Stimulated activated CD8-positive, alpha-beta memory T cell treated with anti-CD3 and anti-CD28 coated beads, Interleukin-12 subunit alpha, Interleukin-12 subunit beta, amount 100 ng/mL, for 1 hour (primary cell): ENCODE measurements at places on chromosomes 7 and 10.

DNA sequence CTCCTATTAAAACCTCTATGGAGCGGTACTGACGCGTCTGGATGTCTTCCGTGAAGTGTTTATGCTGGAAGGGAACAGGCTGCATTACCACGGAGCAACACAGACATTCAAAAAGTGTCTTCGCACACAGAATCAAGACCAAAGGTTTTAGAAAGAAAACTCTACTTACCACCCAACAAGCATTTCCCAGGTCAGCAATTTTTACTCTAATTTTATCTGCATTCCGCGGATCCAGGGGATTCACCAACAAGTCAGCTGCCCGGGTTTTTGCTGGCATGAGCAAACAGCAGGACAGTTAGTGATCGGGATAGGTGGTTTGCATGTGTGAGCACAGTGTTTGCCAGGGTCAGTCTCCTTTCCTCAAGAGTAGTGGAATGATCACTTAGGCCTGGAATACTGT lies 118.8 kb downstream of the KMT2E start:
- no peak for DNase-seq

GRCh38 chr10:21272643-21273399 lies 252.7 kb downstream of the SKIDA1 start:
- no peak for DNase-seq

- no peak for DNase-seq
Measured at GRCh38 chr10:18164093-18164492, 23.9 kb downstream of the CACNB2 start.

DNA sequence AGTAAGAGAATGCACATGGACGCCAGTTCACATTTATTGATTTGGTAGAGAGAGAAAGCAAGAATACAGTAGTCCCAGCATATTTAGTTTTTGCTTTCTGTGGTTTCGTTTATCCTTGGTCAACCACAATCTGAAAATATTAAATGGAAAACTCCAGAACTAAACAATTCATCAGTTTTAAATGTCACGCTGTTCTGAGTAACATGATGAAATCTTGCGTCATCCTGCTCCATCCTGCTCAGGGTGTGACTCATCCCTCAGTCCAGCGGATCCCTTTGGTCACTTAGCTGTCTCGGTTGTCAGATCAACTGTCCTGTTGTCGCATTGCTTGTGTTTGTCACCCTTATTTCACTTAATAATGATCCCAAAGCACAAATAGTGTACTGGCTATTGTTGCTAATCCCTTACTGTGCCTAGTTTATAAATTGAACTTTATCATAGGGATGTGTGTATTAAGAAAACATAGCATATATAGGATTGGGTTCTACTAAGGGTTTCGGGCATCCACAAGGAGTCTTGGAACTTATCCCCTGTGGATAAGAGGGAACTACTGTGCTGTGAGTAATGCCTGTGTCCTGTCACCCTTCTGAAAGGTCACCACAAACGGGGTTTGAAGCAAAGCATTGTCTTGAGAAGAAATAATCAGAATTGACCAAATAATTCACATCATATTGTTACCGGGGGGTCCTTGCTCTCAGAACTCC lies 73.6 kb downstream of the OTUD1 start:
- no peak for DNase-seq

GRCh38 chr7:94650147-94651051 lies 5.5 kb downstream of the SGCE start:
- no peak for DNase-seq

- no peak for DNase-seq
Measured at GRCh38 chr7:153021542-153021941, 262.0 kb downstream of the ACTR3B start.

DNA sequence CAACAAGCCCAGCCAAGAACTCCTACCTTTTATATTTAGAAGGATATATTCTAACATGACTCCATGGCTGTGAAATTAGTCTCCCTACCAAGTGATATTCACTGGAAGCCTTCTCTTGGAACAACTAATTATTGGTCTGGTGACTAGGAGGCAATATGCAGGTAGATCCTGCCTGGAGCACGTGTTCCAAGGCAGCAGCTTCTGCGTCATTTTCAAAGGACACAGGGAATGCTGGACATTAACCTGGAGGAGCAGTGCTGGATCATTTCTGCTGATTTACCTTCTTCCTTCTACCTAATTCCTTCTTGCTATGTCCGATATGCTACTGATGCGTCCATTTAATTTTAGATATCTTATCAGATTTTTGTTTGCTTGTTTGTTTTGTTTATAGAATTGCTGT lies 5.6 kb downstream of the AKR1D1 start:
- no peak for DNase-seq

DNA sequence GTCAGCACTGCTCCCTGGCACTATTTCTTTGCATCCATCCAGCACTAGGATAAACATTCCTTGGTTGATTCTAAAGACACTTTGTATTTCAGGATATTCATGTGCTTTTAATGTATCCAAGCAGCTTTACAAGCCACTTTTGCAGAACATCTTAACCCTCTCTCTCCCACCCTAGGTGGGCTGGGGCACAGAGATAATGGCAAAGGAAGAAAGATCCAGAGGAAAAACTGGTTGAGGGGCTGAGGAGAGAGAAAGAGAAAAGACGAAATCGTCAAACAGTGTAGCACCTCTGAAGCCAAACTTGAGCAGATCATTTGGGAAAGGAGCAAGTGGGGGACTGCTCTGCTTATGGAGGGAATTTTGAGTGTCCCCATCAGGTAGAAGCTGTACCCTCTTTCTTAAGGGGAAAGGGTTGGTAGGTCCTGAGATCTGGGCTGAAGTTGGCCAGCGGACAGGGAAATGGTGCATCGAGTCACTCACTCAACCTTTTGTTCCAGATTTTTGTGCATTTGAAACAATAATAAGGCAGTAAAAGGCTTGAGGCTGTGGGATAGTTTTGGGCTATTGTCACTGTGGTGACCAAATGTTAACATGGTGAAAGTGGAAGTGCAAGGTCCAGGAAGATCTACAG lies 4.2 kb upstream of the HOXA13 start:
- DNase-seq: no peak

DNA sequence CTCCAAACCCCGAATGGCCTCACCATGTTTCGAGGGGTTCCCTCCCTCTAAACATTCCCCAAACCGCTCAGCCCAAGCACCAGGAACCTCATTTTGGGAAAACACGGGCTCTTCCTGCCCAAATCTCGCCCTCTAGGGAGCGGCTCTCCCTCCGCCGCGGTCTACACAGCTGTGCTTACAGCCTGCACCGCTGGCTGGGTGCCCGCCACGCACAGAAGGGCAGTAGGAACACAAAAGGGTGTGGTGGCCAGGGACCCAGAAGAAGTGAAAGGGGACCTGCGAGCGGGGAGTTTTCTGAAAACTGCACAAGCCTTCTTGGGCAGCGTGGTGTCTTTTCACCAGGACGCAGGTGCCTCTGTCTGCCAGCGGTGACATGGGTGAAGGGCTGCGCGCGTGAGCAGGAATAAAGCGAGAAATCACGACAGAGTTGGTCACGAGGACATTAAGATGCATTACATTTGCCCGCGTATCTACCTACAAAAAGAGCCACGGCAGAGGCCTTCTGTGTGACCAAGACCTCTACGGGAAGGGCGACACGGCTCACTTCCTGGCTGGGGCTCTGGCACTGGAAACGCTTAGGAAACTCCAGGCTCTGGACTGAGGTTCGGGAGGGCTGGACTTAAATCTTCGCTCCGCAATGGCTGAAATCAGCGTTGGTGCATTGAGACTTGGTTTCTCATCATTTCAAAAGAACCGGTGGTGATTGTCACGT lies 171.7 kb downstream of the LSM5 start:
- DNase-seq: no peak
